ENCODE measurements at places on chromosomes 1 and 21. TPM values are rescaled to one million over a fixed set of nuclear protein-coding genes. Genes with fewer than 3 reads are reported as not detected.
A peak's percentile ranks its signal among the peaks of the same experiment; 100 is the strongest.

The FAM110D gene
- 9.4 TPM for total RNA-seq

The TTC39A gene
- 41.8 TPM for total RNA-seq

The CCDC17 gene
- total RNA-seq = 9.0 TPM

The RAP1GAP gene
- total RNA-seq = 31.0 TPM

The OR13G1 gene
- not detected for total RNA-seq

The CELA2B gene
- not detected for total RNA-seq

The INTS3 gene
- 35.6 TPM for total RNA-seq

The GCSAML gene
- total RNA-seq = 0.14 TPM

The FALEC gene
- total RNA-seq = not detected

The KDF1 gene
- 11.6 TPM for total RNA-seq

The IGSF9 gene
- total RNA-seq = 88.8 TPM

The HSD3B2 gene
- 3.3 TPM for total RNA-seq

The RCSD1 gene
- 25.6 TPM for total RNA-seq

The VANGL2 gene
- total RNA-seq = 2.4 TPM

The KCNA10 gene
- not detected for total RNA-seq

DNA sequence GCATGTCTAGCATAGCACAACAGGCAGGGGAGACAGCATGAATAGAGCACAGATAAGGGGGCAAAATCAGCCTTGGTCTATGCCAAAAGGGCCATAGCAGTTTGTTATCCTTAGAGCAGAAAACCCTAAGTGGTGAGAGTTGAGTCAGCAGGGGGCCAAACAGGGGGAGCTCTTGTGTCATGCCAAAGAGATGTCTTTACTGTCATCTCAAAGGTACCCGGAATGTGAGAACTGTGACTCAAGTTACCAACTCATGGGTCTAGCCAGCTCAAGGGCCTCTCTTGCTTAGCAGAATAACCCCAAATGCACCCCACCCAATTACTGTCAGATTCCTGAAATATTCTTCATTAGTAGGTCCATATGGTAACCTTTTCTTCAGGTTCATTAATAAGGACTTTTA is 45.9 kb upstream of the NRDC start:
- DNase-seq = no peak

DNA sequence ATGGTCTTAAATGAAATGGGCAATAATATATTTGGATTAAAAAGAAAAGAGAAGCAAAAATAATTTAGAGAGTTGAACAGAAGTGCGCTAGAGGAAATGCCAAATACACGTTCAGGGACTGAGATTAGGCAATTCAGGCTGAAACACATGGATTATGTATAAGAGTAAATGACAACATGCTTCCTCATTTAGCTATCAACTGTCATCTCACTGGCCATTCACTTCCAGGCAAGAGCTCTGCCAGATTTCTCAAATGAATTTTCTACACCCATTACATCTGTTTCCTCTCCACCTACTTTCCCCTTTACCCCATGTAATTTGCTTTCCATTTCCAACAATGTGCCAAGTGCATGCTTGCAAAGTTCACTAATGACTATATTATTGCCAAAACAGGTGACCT is 582.4 kb downstream of the LTN1 start:
- DNase-seq = no peak

DNA sequence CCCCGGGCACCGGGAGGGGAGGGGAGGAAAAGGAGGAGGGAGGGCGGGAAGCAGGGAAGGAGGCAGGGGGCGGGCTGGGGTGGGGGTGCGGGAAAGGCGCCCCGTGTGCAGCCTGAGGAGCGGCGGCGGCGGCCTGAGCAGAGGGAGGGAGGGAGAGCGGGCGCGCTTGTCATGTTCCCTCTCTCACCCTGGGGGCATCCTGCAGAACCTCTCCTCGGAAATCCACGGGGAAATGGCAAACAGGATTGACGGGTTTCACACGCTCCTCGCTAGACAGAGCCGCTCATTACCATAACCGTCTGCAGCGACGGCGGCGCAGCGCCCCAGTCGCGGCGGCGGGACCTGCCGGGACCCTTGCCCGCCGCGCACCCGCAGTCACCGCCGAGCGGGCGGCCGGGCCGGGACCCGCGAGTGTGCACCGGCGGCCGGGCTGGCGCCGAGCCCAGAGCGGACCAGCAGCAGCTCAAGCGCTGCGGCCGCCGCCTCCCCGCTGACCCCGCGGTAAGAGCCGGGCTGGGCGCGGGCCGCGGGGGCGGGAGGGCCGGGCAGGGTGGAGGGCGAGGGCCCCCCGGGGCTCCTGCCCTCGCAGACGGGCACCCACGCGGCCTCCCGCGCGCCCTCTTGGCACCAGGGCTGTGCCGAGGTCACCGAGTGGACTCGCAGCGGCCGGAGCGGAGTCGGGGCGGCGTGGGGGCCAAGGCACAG is at the start of gene SERTAD4:
SERTAD4 (plus strand) TSS at position 286 of the 705 bp plus-strand sequence. CDS start 5,165 bp downstream, outside the sequence.
- peak; percentile 58 for DNase-seq

DNA sequence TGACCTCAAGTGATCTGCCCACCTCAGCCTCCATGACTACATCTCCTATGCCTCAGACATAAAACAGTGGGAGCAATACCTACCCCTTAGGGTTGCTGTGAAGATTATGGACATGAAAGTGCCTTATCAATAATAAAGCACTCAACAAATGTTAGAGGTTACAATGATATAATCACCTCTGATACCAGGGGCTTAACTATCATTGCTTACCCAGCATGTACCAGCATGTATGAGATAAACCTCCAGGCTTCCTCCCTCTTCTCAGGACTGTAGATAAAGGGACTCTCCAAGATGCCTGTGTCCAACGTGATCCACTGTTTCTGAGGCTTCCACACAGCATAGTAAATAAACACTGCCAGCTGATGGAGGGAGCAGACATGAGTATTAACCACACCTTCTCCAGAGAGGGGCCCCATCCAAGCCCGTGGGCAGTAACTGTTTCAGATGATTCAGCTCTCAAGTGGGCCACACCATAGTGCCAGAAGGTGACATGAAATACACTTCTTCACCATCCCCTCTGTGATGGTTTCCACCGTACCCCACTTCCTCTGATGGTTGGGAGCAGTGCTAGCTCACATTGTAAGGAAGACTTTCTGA is 26.2 kb downstream of the RHBDL2 start:
- DNase-seq = no peak

DNA sequence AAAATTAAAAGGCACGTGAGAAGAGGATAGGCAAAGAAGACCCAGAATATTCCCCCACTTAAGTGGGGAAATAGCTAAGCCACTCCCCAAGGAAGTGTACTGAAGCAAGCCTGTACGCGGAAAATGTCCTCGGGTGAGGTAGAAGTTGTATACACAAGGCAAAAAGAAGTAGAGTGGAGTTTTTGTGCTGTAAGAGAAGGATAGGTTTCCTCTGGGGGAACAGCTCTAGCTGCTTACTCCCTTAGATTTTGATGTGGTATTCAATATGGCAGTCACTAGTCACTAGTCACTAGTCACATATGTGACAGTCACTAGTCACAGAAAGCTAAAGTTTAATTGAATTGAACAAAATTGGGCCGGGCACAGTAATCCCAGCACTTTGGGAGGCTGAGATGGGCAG is 7.6 kb downstream of the TXNIP start:
- DNase-seq = peak; percentile 29

DNA sequence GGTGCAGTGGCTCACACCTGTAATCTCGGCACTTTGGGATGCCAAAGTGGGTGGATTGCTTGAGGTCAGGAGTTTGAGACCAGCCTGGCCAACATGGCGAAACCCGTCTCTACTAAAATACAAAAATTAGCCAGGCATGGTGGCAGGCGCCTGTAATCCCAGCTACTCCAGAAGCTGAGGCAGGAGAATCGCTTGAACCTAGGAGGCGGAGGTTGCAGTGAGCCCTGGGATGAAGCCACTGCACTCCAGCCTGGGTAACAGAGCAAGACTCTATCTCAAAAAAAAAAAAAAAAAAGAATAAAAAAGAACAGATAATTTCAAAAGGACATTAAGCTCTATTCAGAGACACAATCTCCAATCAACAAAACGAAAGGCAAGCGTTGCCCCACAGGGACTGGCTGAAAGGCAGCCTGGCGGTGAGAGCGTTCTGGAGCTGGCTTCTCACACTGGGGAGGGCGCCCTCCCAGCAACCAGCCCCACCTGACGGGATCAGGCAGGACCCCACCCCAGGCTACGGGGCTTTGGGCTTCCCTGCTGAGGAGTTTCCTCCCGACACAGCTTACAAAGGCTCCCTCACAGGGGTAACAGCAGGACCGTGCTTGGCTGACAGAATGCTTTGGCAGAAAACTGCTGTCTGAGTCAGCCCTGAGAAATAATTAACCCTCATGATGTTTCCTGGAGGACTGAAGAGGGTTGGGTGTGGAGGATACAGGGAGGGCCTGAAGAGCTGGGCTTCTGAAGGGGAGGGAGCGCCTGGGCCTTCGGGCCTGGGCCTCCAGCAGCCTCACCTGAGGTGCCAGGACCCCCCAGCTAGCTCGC is 31.1 kb upstream of the SRP9 start:
- peak; percentile 71 for DNase-seq

DNA sequence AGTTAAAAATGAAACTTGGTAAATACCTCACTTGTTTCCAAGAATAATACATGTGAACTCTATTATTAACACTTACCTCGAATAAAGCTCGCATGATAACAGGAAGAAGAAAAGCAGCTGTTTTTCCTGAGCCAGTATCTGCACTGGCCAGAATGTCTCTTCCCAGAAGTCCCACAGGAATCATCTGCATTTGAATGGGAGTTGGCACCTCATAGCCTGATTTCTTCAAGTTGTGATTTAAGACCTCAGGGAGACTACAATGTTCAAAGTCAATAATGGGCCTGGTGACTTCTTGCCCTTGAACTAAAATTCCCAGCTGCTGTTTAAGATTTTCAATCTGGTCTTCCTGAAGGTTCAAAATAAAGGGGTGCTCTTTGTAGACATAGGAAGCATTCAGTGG is 3.8 kb downstream of the DDX59 start:
- no peak for DNase-seq

DNA sequence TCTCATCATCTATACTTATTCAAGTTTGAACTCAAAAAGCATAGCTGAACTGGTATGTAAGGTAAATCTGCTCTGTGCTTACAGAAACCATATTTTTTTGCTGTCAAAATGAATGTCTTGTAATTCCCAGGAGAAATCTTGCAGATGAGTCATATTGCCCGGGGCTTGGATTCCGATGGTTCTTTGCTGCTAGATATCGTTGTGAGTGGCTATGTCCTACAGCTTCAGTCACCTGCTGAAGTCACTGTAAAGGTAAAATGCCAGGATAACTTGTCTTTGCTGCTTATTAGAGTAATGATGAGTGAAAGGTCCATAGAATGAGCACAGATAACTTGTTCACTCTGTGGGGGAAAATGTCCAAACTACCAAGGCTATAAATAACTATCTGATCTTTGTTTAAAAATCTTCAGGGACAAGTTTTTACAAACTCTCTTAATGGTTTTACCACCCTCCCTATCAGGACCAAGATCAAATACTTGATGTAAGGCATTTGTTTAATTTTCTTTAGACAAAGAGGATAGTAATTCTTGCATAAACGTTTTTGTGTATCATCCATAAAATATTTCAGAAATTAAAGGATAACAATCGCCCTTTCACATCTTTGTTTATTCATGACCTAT is 222.3 kb downstream of the TPR start:
- DNase-seq = no peak

GRCh38 chr1:202201266-202201665 is 7.7 kb downstream of the LGR6 start:
- no peak for DNase-seq

- no peak for DNase-seq
Observed at GRCh38 chr1:24126672-24127023, 14.7 kb upstream of the MYOM3 start.

GRCh38 chr1:169892927-169893644 is 610 bp downstream of the SCYL3 start:
- peak; percentile 42 for DNase-seq

- no peak for DNase-seq
Observed at GRCh38 chr1:59751801-59752200, 62.9 kb upstream of the HOOK1 start.

DNA sequence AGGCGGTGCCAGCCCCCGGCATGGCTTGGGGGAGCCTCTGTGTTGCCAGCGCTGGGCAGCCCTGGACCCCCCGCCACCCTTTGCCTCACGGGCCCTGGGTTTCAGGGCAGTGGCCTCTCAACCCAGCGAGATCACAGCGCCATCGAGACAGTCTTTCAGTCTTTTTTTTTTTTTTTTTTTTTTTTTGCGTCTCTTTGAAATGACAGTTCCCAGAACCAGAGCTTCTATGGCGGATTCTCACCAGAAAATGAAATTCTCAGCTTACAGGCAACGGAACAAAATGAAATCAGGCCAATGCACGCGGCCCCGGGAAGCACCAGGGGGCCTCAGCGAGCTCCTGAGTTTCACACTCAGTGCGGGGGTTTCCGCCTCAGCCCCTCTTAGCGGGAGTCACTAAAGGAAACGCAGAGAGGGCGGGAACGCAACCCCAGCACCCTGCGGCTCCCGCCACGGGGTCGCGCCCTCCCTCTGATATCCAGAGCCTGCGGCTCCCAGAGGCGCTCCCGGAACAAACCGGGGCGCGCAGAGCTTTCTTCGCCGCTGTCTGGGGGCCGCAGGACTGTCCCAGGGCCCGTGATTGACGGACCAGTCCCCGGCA is 8.0 kb upstream of the COL6A1 start:
- DNase-seq = peak; percentile 76

DNA sequence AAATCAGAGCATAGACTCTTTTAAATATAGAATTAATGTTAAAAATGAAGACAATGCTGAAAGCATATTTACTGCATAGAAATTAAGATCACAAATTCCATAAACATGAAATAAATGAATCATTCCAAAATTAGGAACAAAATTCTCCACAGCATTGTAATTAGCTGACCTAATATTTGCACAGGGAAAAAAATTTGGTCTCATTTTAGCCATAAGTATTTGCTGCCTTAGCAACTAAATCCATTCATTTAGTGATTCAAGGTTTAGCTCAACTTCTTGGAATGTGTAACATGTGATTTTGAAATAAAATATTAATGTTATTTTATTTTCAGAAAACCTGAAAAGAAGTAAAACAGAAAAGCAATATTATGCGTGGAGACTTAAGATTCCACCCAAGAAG is 25.5 kb downstream of the ADAMTS5 start:
- DNase-seq = no peak

DNA sequence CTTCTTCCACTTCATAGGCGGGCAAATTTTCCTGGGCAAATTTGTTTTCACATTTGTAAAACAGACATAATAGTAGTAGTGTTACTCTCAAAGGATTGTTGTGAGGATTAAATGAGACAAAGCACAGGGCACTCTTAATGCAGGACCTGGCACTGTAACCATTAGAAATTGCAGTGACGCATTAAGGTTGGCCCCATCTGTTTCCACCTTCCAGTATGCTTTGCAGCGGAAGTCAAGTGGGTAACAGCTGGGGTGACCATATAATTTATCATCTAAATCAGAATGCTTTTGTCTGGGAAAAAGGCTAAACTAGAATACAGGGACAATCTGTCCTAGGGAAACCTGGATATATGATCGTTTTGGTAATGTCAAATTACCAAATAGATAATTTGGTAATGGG is 132.5 kb upstream of the CACHD1 start:
- no peak for DNase-seq

- no peak for DNase-seq
Observed at GRCh38 chr1:108585313-108585712, 25.4 kb downstream of the EEIG2 start.

Data from transverse colon (tissue), 4 donors.